ENCODE measurements at places on chromosomes 11 and 22.

- H3K4me1 ChIP-seq = peaks cover 21% of the 10 kb centered on the region
- peaks cover 18% of the 10 kb centered on the region for H3K36me3 ChIP-seq
- DNase-seq = no peak
- H3K27ac ChIP-seq = no peak overlapping the region
Measured at GRCh38 chr11:130894322-130895025, 21.8 kb downstream of the SNX19 start.

- no peak overlapping the region for H3K4me3 ChIP-seq
- H3K36me3 ChIP-seq = peaks cover 3% of the 10 kb centered on the region
- peaks cover 8% of the 10 kb centered on the region for H3K4me1 ChIP-seq
- H3K27ac ChIP-seq = no peak overlapping the region
Measured at GRCh38 chr11:35077709-35078469, 61.1 kb upstream of the CD44 start.

DNA sequence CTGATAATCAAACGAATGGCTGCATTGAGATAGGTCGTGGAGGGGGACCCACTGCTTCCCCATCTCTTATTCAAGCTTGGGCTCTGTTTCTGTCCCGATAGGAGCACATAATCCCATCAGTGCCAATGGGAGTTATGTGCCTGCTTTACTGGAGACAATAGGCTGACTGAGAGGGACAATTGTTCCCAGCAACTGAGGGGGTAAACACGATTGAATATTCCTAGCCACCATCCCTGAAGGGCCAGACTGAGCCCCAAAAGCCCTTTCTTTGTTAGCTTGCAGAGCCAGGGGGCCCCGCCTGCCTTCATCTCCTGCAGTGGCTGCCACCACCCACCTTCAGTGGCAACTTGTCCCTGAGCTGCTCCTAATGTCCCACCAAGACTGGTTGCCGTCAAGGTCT, 172.8 kb upstream of the NAV2 start:
- no peak overlapping the region for H3K27ac ChIP-seq
- no peak for DNase-seq
- H3K36me3 ChIP-seq = no peaks in the 10 kb centered on the region

- no peak overlapping the region for H3K27ac ChIP-seq
- no peaks in the 10 kb centered on the region for H3K36me3 ChIP-seq
- no peak overlapping the region for H3K4me3 ChIP-seq
- peaks cover 18% of the 10 kb centered on the region for H3K4me1 ChIP-seq
- no peak for DNase-seq
Measured at GRCh38 chr11:116981266-116981885, 116.9 kb downstream of the SIK3 start.

Measured in type B pancreatic cell (in vitro differentiated cells).